ELF-1 (cell line): ENCODE measurements at places on chromosomes 12 and 14.
A peak's percentile ranks its signal among the peaks of the same experiment; 100 is the strongest.

- DNase-seq: peak; percentile 19
Measured at GRCh38 chr12:95653771-95654546, 102.7 kb upstream of the USP44 start.

GRCh38 chr14:73752297-73752992 is 38.3 kb upstream of the PNMA1 start:
- peak; percentile 87 for DNase-seq

GRCh38 chr14:102277874-102278630 is 26.9 kb downstream of the MOK start:
- DNase-seq: no peak

GRCh38 chr12:108214486-108214885 is 85.4 kb downstream of the WSCD2 start:
- peak; percentile 48 for DNase-seq

- no peak for DNase-seq
Measured at GRCh38 chr14:68728342-68729106, 64.3 kb downstream of the ZFP36L1 start.

DNA sequence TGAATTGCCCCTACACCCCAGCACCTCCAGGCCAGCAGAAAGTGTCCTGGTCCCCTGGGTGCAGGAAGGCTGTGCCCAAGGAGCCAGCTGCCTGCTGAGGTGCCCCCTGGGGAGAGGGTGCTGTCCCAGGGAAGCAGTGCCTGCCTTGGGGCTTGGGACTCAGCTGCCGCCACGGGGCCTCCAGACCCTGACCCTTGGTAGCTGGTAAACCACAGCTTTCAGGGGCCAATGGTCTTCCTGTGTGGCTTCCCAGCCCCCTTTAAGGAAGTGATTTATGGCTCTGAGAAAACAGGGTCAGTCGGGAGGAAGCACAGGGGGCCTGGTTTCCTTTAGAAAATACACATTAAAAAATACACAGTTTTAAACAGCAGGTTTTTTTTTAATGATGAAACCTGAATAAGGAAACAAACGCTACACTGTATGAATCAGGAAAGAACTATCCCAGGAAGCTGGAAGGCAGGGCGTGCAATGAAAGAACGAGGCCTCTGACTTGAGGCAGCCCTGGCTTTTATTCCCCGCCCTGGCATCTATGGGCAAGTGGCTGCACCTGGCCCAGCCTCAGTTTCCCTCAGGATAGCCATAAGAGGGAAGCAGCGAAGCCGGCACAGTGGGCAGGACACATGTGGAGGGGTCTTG is 40.6 kb upstream of the EML1 start:
- peak; percentile 39 for DNase-seq

- DNase-seq: peak; percentile 69
Measured at GRCh38 chr12:122891661-122892525, 4.0 kb downstream of the VPS37B start.

GRCh38 chr12:63155375-63155774 is 4.4 kb upstream of the AVPR1A start:
- no peak for DNase-seq

DNA sequence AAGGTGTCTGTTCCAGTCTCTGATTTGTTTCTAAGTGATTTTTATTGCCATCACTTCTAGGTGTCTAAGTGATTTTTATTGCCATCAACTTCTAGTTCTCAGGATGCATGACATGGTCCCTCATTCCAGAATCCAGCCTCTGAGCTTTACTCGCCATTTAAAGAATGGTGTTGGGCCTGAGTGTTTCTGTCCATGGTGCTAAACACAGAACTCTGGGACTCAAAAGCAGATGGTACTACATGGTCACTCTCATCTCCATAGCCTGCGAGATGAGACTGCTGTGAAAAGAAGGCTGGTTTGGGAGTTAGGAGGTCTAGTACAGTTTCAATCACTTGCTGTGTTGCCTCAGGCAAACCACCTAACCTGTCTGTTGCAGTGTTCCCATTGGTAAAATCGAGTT is 276.6 kb downstream of the NRXN3 start:
- DNase-seq: peak; percentile 14

GRCh38 chr12:40439771-40440492 is 215.1 kb downstream of the LRRK2 start:
- no peak for DNase-seq

- DNase-seq: no peak
Measured at GRCh38 chr12:38689195-38689594, 216.2 kb downstream of the CPNE8 start.

GRCh38 chr12:92221656-92222315 is 76.1 kb upstream of the BTG1 start:
- no peak for DNase-seq

GRCh38 chr14:94320243-94320642 is 2.9 kb downstream of the SERPINA6 start:
- no peak for DNase-seq
